Neural progenitor cell (in vitro differentiated cells): ENCODE measurements at places on chromosomes 3 and 15.

DNA sequence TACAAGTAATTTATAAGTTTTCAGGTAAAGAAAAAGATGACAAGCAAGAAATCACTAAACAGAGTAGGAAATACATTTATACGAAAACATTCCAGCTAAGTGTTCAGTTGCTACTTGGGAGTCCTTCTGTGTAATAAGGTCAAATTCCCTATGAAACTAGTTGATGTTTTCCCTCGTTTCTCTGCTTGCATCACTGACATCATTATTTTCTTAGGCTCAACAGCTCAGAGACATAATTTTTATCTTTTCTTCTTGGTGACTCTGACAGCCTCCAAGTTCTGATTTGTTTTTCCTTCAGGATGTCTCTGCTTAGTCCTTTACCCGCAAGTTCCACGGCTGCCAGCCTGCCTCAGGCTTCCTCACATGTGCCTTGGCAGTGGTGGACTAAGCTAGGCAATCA is 173.6 kb downstream of the P3H2 start:
- no peak overlapping the region for H3K4me3 ChIP-seq
- no peak for DNase-seq
- H3K27me3 ChIP-seq = no peaks in the 10 kb centered on the region
- no peak overlapping the region for H3K27ac ChIP-seq
- no peaks in the 10 kb centered on the region for H3K36me3 ChIP-seq

- H3K4me3 ChIP-seq = no peak overlapping the region
- no peaks in the 10 kb centered on the region for H3K36me3 ChIP-seq
- no peaks in the 10 kb centered on the region for H3K4me1 ChIP-seq
- DNase-seq = no peak
- no peaks in the 10 kb centered on the region for H3K27me3 ChIP-seq
- no peak overlapping the region for H3K27ac ChIP-seq
Observed at GRCh38 chr15:98398056-98398455, 250.3 kb upstream of the IGF1R start.

DNA sequence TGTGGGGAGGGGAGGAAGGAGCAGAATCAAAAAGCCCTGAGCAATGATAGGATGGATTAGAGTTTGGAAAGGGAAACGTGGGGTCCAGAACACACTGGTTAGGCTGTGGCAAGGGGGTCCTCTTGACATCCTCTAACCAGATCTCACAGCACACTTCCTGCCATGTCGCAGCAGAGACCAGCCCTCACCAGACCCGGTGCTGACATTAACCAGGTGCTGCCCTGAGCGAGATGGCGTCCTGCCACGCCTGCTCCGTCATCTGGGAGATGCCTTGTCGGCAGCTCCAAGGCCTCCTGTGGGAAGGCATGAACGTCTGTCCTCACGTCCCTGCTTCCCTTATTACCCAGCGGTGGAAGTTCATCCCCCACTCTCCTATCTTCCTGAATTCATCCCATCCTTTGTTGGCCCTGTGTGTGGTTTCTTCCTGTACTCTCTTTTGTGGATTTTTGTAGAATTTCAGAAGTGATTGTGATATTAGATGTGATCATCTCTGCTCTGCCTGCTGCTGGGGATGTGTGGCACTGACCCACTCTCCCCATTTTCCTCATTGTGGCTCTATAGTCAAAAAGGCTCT is 29.4 kb upstream of the MYZAP start:
- no peaks in the 10 kb centered on the region for H3K36me3 ChIP-seq
- no peaks in the 10 kb centered on the region for H3K4me1 ChIP-seq
- H3K4me3 ChIP-seq = no peak overlapping the region
- no peak for DNase-seq
- H3K27me3 ChIP-seq = no peaks in the 10 kb centered on the region
- no peak overlapping the region for H3K27ac ChIP-seq

DNA sequence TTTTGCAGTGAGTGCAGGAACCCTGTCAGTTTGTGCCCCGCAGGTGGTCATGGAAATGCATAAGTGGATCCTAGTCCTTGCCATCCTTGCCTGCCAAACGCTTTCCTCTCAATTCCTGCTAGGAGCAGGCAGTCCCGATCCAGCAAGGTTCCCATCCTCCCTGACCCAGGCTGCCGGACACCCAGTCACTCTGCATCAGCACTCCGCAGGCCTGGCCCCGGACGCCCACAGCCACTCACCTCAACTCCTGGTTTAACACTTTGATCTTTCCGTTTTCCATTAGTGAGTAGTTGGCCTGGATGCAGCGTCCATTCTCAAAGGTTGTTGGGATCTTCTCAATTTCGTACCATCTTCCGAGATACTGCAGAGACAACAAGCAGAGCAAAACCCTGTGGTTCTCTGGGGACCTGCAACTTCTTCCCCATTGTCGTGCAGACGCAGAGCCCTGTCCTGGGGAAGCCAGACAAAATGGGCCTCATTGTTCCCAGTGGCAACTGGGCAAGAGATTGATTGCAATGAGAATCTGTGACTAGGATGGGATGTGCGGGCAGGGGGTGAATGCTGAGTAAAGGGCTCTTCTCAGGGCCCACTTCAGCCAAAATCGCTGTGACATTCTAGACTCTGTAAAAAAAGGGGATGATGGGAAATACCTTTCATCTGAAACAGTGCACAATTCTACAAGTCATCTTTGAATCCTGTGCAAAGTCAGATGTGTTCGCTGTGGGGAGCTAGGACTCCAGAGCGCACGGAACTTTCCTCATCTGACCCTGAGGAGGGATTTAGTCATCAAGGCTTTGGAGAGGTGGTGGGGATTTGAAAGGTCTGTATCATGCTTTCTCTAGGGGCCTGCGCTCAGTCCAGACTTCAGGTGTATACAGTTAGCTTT is 9.9 kb downstream of the APOD start:
- no peak overlapping the region for H3K4me3 ChIP-seq
- H3K36me3 ChIP-seq = no peaks in the 10 kb centered on the region
- no peaks in the 10 kb centered on the region for H3K27me3 ChIP-seq

GRCh38 chr3:52939600-52939999 is 42.3 kb upstream of the STIMATE start:
- H3K4me3 ChIP-seq = no peak overlapping the region
- H3K4me1 ChIP-seq = peaks cover 9% of the 10 kb centered on the region
- H3K27me3 ChIP-seq = no peaks in the 10 kb centered on the region
- H3K27ac ChIP-seq = no peak overlapping the region
- H3K36me3 ChIP-seq = no peaks in the 10 kb centered on the region
